ENCODE measurements at places on chromosomes 3 and 15.

- DNase-seq = no peak
These were observed 211.1 kb downstream of the MCTP2 start for GRCh38 chr15:94442480-94442879.

- peak; percentile 11 for DNase-seq
These were observed 17.6 kb upstream of the ALDH1L1 start for GRCh38 chr3:126197854-126198584.

- DNase-seq = no peak
These were observed 11.4 kb upstream of the PEX5L start for GRCh38 chr3:180048103-180048502.

GRCh38 chr3:76096036-76096435, 310.7 kb upstream of the ZNF717 start:
- no peak for DNase-seq

GRCh38 chr3:138598534-138598933, 4.5 kb upstream of the CEP70 start:
- DNase-seq = no peak

- no peak for DNase-seq
These were observed 19.3 kb upstream of the ANXA2 start for GRCh38 chr15:60417112-60417511.

- DNase-seq = no peak
These were observed 40.9 kb downstream of the SNX4 start for GRCh38 chr3:125479091-125479490.

GRCh38 chr15:60674704-60675395, 195.9 kb upstream of the ICE2 start:
- DNase-seq = no peak

DNA sequence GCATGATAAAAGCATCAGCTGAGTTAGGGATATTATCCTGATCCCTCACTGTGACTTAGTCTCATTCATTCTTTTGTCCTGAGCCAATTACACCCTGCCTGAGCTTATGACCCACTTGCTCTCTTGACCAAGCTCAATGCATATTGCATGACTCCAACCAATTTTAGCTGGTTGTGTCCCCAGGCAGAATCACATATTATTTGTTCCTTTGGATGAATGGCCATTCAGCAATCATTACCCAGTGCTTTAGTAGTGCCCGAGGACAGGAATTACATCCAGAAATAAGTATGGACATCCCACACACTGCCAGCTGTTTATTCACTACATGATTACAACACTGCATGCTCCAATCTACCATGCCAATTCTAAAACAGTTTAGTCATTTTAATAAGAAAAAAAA, 322.5 kb downstream of the ZBBX start:
- DNase-seq = no peak

DNA sequence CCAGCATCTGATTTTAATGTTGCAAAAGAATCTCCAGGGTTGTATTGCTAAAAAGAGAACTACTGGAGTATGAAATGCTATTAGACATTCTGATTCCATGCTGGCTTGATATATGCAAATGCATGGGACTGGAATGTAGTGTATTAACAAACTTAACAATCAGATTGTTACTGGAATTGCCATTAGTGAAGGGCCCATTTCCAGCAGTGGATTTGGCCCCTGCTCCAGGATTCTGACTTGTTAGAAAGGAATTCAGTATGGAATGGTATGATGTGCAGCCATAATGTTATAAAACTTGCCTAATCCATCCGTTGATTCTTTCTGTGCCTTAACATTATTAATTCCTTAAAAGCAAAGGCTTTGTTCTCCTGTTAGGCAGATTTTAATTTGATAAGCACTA, 7.9 kb downstream of the ARRDC4 start:
- no peak for DNase-seq

DNA sequence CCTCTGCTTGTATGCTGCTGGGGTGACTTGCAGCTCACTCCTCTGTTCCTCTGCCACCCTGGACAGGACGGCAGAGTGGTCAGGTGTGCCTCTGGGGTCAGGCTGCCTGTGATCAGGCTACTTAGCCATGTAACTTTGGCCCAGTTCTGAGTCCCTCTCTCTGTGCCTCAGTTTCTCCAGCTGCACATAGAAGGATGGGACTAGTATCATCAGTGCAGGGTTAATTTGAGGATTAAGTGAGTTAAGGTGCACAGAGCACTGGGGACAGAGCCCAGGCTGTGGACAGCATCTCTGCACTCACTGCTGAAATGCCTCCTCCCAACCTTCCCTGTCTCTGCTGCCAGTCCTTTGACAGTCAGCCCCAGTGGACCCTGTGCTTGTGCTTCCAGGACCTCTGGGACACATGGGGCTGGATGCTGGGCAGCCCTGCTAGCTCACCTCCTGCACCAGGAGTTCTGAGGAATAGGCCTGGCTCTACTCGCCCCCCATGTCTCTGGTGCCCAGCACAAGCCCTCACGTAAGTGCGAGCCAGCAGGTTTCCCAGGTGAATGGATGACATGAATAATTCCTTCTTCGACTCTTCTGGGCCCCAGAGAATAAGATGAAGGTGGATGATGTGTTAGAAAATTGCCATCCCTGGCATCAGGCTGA, 19.3 kb upstream of the PRR23E start:
- no peak for DNase-seq

DNA sequence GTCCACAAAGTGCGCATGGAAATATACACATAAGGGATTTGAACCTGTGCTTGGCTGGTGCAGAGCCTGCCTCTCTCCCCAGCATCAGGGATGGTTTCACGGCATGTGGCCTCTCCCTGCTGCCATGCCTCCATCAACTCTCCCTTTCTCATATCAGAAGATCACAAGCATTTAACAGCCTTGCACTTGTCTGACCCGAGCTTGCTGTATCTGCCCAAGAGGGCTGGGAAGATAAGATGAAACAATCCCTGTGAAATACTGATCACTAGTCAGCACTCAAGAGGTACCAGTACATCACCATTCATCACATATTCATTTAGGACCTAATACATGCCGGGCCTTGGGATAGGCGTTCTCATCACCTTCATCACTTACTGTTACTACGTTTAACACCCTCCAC, 107.6 kb upstream of the ARHGEF3 start:
- no peak for DNase-seq

DNA sequence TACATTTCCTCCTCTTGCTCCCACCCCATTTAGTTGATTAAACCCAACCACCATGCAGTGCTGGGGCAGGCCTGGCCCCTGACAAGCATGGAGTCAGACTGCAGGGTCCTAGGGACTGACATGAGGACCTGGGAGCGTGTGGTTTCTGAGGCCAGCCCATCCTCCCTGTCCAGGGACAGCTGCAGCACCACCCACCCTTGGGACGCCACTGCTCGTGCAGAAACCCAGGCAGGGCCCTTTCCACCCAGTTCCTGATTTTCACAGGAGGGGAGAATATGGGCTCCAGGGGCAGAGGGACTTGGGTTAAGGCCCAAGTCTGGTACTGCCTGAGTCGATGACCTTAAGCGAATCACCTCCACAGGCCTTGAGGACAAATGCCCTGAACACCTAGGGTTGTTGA, 23.7 kb downstream of the PLXND1 start:
- no peak for DNase-seq

- DNase-seq = no peak
These were observed 6.1 kb upstream of the LDHAL6B start for GRCh38 chr15:59200560-59200959.

DNA sequence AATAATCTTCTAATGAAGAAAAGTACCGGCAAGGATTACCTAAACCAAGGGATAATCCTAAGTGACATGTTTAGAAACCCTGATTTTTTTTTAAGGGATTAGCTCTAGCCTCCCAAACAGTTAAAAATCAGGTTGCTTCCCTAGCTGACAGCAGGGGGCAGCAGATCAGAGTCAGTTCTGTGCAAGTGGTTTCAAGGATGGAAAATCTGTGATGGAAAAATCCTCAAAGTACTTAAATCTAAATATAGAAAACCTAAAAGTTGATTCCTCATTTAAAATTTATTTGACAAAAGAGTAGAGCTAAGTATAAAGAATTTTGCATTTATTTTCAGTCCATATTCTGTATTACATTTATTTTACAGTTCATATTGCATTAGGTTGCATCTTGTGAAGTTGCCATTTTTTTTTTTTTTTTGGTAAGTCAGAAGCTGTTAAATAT, 107.6 kb downstream of the PEX5L start:
- DNase-seq = peak; percentile 32

DNA sequence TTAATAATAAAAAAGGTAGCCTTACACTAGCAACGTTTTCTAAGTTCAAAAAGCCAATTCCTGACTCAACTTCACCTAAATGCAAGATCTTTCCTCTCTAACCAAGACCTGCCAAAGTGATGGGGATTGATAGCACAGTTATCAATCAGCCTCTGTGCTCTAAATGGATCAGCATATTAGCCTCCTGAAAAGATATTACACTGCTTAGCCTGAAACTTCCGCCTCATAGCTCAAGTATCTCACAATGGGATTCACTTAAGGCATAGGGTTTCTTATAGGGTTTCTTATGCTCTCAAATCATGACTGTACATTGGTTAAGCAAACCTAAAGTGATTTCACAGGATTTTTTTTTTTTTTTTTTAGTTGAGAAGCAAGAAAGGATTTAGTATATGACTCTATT, 436 bp upstream of the SLC9A9 start:
- DNase-seq = no peak

- no peak for DNase-seq
These were observed 76.6 kb downstream of the RPL39L start for GRCh38 chr3:187062526-187063177.

- no peak for DNase-seq
These were observed 576.3 kb upstream of the NECTIN3 start for GRCh38 chr3:110495201-110495927.

DNA sequence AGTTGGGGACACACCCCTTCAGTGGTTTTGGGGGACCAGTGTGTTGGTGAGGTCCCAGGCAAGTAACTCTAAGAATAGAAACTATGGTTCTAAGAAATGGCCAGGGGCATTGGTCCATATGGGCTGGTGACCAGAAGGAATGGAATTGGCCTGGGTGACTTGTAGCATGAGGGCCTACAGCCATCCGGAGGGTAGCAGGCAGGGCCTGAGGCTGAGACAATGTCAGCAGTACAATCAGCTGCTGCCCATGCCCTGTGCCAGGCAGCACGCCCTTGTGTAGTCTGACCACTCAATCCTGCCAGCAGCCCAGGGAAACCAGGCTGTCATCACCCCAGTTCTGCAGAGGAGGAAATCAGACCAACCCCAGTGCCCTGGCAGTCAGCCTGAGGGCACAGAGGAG, 100.6 kb downstream of the DNAJB8 start:
- no peak for DNase-seq
